Left ventricle myocardium inferior (tissue), 1 donor: ENCODE measurements at places on chromosomes 3 and 15. TPM values are rescaled to one million over a fixed set of nuclear protein-coding genes. Genes with fewer than 3 reads are reported as not detected.

Gene C3orf49
- total RNA-seq: not detected

Gene ZMYND10
- total RNA-seq: not detected

Gene ZXDC
- 15.6 TPM for total RNA-seq

DNA sequence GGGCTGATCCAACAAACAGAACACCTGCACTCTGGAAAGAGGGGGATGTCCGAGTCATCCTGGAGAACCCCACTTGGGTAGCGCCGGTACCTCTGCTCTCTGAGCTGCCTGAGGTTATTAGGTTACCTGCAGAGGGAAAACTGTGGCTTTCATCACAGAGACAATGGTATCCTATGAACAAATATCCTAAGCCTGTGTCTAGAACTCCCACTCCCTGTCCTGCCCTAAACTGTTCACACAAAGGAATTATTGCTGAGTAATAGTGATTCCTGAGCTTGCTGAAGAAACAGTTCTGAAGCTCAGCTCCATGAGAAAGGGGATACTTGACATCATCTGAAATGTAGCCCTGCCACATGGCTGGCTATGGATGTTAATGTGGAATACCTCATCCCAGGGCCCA, 31.9 kb upstream of the WNT5A start:
- no peak for DNase-seq

DNA sequence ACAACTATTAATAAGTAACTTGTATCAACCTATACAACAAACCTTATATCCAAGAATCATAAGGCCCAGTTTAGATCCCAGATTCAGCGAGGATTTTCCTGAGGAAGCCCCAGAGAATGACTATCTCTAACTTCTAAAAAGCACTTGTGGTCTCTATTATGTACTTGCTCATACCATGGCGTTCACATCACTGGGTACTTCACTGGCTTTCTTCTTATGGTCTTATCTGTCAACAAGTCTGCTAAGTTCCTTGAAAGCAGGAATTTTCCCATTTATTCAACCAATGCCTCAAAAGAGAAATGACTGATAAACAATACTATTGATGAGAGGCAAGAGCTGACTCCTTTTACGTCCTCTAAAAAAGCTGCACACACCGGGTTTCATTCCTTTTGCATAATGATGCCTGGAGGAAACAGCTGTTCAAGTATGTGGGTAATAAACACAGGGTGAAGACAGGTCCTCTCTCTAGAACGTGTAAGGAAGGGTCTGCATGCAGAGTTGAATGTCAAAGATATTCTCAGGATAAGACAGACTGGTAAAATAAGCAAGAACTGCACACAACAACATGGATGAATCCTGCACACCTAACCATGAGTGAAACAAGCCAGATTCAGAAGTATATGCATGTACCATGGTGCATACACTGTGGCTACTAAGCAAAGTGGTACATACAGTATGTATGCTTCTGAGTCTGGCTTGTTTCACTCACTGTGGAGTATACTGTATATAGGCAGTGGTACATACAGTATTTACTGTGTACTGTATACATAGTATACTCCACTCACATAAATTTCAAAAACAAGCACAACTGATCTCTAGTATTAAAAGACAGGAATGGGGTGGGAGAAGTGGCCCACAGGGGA, 408.7 kb downstream of the SHQ1 start:
- no peak for DNase-seq

- DNase-seq: no peak
These were observed 130.5 kb downstream of the UBE2E2 start for GRCh38 chr3:23333633-23334032.

DNA sequence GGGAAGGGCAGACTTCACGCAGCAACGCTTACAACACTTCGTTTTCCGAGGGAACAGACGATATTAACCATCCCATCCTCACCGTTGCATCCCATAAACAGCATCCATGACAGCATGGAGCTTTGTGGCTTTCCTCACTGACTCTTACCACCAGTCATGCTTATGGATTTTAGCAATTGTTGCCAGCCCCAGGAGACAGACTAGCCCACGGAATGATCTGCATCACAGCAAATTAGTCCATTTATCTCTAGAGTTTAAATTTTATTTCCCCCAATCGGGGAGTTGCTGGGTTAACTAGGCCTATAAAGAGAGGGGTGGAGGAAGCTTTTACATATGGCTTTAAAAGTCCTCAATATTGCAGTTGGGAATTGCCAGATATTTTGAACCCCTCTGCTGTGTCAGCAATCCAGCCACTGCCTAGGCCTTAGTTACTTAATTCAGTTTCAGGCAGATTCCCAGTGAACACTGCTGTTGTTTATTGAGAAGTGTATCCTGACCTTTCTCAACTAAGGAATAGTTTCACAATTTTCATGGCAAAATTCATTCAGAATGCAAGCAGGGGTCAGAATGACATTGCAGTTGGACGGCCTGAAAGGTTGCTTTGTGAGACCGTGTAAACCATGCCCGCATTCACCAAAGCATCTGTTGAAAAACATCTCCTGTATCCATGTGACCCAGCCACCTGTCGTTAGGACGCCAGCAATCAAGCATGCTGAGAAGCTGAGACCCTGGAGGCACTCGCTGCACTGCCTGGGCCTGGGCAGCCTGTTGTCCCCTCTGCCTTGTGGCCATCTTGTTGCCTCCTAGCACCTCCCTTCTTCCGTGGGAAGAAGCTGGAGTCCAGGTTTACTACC, 397.4 kb upstream of the TPM1 start:
- DNase-seq: no peak

GRCh38 chr3:89098173-89098572, 9.2 kb upstream of the EPHA3 start:
- no peak for DNase-seq

DNA sequence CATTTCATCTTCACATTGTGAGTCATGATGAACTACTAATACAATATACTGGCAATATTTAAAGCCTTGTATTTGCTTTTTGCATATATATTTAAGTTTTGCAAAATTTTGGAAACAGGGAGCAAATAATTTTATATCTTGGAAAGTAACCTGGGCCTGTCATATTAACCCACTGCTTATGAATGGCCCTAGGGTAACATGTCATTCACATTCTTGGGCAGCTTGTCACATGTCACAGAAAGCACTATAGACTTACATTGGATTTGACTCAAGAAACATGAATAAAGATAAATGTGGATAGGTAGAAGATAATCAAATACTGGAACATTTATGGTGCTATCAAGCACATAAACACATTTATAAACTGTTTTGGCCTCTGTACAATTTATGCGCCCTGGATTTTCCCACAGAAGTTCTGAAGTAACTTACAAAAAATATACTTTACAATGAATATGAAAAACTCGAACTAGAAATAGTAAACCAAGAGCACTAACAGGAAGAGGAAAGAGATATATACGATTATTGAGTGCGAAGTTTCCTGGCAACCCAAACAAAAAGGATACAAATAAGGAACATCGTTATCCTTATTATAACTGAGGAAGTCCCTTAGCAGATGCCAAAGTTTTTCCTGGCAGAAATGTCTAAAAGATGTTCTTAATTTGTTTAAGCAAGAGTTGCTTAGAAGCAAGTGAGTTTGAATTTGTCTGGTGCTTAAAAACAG, 257.2 kb downstream of the RBMS3 start:
- no peak for DNase-seq

- no peak for DNase-seq
These were observed 3.1 kb upstream of the STAB1 start for GRCh38 chr3:52492059-52492458.

- no peak for DNase-seq
These were observed 20.5 kb downstream of the TRPM1 start for GRCh38 chr15:31081056-31081455.

- no peak for DNase-seq
These were observed 34.3 kb downstream of the ST6GAL1 start for GRCh38 chr3:186964616-186965015.
